ENCODE measurements at places on chromosomes 2 and 18.

DNA sequence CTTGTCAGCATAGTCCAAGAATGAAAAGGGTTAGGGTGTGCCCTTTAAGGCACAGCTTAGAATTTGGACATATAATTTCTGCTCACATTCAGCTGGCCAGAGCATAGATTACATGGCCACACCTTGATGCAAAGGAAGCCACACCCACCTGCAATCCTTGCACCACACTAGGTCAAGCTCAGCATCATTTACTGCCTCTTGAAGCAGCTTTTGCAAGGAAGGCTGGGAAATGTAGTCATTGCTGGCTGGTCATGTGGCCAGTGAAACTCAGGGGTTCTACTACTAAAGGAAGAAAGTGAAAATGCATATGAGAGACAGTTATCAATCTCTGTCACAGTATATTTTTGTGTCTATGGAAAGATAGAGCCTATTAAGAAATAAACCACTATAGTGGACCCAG lies 159.3 kb downstream of the GFPT1 start:
- no peak for DNase-seq

- no peak for DNase-seq
Observed at GRCh38 chr2:18551169-18551568, 9.3 kb downstream of the RDH14 start.

GRCh38 chr2:42568401-42569115 lies at the start of gene MTA3:
Gene MTA3 (plus strand): TSS chr2:42568632. CDS start chr2:42568746, 114 bp downstream.
- peak; percentile 56 for DNase-seq

GRCh38 chr2:101884423-101884822 lies 107.3 kb upstream of the IL1R2 start:
- DNase-seq, result no peak

GRCh38 chr2:177281400-177282180 lies 17.1 kb upstream of the NFE2L2 start:
- no peak for DNase-seq

GRCh38 chr2:213234641-213235040 lies 49.6 kb upstream of the SPAG16 start:
- DNase-seq, result no peak

GRCh38 chr18:35106845-35107148 lies 65.6 kb downstream of the MAPRE2 start:
- no peak for DNase-seq

- peak; percentile 82 for DNase-seq
Observed at GRCh38 chr2:240434728-240435456, 571 bp upstream of the GPC1 start.

DNA sequence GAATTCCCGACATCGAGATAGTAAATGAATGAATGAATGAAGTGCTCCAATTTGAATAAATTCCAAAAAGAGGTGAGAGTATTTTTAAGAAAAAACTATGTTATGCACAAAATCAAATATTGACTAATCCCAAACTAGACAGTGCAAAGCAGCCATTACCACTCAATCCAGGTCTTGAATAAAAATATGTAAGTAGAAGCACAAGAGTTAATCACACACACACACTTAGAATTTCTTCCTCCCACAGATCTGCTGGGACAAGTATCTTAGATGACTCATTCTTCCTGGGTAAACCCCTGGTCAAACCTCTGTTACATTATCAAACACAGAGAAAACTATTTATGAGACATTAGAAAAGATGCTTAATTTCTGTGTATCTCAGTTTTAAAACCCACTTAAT lies 102.0 kb downstream of the PLA2R1 start:
- DNase-seq, result no peak

GRCh38 chr2:96617012-96617411 lies 21.1 kb downstream of the KANSL3 start:
- DNase-seq, result no peak

- peak; percentile 59 for DNase-seq
Observed at GRCh38 chr2:20443276-20443920, 3.5 kb upstream of the RHOB start.

DNA sequence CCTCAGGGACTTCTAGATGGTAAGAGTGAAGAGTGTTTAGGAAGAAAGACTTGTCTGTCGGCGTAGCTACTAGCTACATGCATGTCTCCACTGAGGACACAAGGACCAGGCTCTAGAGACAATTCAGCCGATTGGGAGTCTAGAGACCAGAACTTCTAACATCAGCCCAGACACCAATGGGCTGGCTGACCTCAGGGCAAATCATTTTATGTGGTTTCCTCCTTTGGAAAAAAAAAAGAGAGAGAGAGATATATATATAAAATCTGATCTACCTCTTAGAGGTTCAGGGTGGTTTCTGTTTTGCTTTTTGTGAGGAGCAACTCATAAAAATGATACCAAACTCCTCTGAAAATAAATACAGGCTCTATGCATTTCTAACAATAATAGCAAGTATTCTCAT lies 212.8 kb downstream of the BCL2 start:
- no peak for DNase-seq

GRCh38 chr2:159125858-159126257 lies 157.4 kb downstream of the TANC1 start:
- no peak for DNase-seq

GRCh38 chr2:229300790-229301189 lies 29.7 kb upstream of the PID1 start:
- DNase-seq, result no peak

DNA sequence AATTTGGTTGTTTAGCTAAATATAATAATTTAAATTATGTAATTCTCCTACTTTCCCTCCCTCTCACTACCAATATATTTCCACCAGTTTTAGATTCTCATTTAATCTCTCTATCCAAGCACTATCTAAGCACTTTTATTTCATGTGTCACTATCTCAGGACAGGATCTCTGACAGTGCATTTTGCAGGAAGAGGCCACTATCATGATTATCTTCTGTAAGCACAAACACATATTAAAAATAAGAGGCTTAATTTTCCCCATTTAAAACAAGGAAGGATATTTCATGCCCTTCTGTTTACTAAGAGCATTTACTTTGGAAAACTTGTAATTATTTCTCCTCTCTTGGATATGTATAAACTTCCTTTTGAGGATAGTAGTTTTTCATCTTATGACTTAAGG lies 726.2 kb upstream of the ZNF804A start:
- no peak for DNase-seq

- DNase-seq, result no peak
Observed at GRCh38 chr2:156792242-156792840, 356.2 kb downstream of the GPD2 start.

GRCh38 chr2:138707392-138708074 lies 72.7 kb downstream of the NXPH2 start:
- no peak for DNase-seq

DNA sequence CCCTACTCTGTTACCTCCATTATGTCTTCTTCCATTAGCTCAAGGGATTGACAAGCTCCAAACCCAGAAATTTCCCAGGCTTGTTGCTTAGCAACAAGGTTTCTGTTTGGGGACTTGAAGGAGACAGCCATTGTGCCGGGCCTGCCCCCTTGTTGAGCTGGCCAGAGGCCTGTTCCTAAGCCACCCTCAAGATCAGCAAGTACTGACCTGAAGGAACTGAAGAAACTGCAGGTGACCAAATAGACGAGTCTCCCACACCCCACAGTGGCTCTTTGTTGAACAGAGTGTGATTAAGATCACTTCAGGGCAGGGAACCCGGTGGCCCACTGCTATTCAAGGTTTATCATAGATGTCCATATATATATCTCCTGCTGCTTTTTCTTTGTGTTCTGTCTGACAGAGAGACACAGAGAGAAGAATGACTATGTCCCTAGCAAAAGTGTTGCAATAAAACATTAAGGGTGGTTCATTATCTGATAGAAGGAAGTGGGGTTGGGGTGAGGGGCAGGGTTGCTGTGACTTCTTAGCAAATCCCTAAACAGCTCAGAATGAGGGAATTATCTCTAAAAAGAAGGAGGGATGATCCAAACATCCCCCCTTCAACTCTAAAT lies 69.2 kb downstream of the RNF144A start:
- peak; percentile 54 for DNase-seq

DNA sequence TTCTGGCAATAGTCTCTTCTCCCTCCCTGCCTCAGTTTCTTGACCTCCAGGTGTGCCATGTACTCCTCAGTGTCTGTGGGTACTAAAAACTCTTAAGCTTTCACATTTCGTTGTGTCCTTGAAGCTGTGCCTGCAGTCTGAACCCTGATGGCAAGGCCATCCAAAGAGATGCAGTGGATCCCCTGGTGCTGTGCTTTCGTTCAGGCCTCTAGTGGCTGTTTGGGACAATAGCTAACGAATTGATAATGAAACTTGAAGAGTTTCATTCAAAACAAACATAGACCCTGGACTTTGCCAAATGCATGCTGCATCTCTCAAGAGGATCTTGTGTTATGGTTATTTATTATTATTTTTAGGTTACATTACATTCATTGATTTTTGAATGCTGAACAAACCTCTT lies 523.1 kb upstream of the FSIP2 start:
- DNase-seq, result no peak

DNA sequence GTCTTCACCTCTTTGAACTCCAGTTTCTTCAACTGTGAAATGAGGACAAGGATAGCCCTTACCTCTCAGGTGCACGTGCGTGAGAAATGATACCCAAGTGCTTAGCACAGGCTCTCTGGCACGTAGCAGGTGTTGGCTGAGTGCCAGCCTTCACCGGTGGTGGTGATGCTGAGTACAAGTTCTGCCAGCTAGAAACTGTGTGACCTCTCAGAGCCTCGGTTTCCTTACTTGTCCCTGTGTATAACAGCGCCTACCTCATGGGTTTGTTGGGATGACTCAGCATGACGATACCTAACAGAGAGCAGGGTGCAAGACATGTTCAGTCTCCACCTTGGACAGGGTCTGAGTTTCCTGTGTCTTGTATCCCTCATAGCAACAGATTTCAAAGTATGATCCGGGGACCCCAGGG lies 205.1 kb downstream of the TNS1 start:
- no peak for DNase-seq

- DNase-seq, result peak; percentile 52
Observed at GRCh38 chr2:43944915-43945314, 50.9 kb downstream of the LRPPRC start.

GRCh38 chr2:215189393-215189792 lies 51.0 kb upstream of the ABCA12 start:
- DNase-seq, result no peak

- peak; percentile 44 for DNase-seq
Observed at GRCh38 chr2:209872675-209873074, 101.0 kb downstream of the UNC80 start.

- DNase-seq, result no peak
Observed at GRCh38 chr2:107717661-107718060, 109.0 kb upstream of the RGPD4 start.

- DNase-seq, result peak; percentile 23
Observed at GRCh38 chr2:160308476-160308875, 108.4 kb upstream of the ITGB6 start.

GRCh38 chr2:237968048-237968862 lies 1.4 kb downstream of the UBE2F start:
- DNase-seq, result peak; percentile 31

GRCh38 chr2:195594248-195594647 lies 62.8 kb upstream of the SLC39A10 start:
- DNase-seq, result no peak

- DNase-seq, result no peak
Observed at GRCh38 chr2:127037476-127037875, 69.5 kb downstream of the BIN1 start.

GRCh38 chr18:47345291-47345690 lies 93.8 kb upstream of the SKOR2 start:
- no peak for DNase-seq

- DNase-seq, result no peak
Observed at GRCh38 chr2:222569826-222570225, 86.1 kb downstream of the FARSB start.

- DNase-seq, result no peak
Observed at GRCh38 chr2:479490-480176, 191.7 kb upstream of the ALKAL2 start.

GRCh38 chr18:57149531-57149930 lies 2.6 kb downstream of the BOD1L2 start:
- peak; percentile 4 for DNase-seq

- DNase-seq, result no peak
Observed at GRCh38 chr2:149617476-149617875, 29.9 kb upstream of the MMADHC start.

All from HAP-1 (cell line).